ENCODE measurements at places on chromosomes 2 and 18. TPM values are rescaled to one million over a fixed set of nuclear protein-coding genes. Genes with fewer than 3 reads are reported as not detected.

UGT1A4 gene
- 2.3 TPM for total RNA-seq

REG1B gene
- total RNA-seq: not detected

SLC23A3 gene
- 0.65 TPM for total RNA-seq

BOLL gene
- total RNA-seq: not detected

ANKRD30B gene
- total RNA-seq: not detected

DCDC2C gene
- total RNA-seq: not detected

BARD1 gene
- total RNA-seq: 19.4 TPM

C2orf15 gene
- total RNA-seq: 1.2 TPM

GRCh38 chr18:55252901-55253300, 293.6 kb upstream of the CCDC68 start:
- DNase-seq: no peak

DNA sequence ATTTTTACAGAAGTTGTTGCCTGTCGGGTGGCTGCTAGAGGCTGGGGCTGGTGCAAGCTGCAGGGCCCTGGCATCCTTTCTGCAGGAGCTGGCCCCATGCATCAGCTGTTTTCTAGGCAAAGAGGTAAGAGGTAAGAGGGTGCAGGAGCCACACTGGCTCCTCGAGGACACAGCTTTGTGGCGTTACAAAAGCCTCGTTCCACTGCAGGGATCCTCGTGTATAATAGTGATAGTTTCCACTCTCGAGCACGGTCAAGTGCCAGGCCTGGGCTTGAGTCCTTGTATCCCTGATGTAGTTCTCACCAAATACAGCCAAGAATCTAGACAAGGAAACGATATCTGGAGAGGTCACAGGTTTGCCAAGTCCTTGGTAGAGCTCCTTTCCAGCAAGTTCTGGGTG, 33.2 kb upstream of the FHOD3 start:
- no peak for DNase-seq

GRCh38 chr2:112787294-112787693, 3.0 kb upstream of the IL1A start:
- DNase-seq: no peak

GRCh38 chr18:23972453-23972852, 42.1 kb upstream of the TTC39C start:
- DNase-seq: no peak

DNA sequence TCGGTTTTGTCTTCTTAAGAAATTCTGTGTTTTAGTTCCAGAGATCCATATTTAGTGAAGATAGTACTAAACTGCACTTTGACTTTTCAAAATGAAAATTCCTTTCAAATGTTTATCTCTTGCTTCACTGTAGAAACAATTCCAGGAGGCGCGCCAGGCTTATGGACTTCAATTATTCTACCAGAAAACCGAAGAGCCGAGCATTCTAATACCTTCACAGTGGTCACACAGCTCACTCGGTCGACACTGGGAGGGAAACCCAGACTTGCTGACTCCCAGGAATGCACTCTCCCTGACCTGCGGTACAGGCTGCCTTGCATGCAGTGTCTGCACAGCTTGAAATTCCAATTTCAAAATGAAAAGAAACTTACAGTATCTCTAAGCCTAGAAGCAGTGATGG, 119.9 kb upstream of the PIEZO2 start:
- no peak for DNase-seq

DNA sequence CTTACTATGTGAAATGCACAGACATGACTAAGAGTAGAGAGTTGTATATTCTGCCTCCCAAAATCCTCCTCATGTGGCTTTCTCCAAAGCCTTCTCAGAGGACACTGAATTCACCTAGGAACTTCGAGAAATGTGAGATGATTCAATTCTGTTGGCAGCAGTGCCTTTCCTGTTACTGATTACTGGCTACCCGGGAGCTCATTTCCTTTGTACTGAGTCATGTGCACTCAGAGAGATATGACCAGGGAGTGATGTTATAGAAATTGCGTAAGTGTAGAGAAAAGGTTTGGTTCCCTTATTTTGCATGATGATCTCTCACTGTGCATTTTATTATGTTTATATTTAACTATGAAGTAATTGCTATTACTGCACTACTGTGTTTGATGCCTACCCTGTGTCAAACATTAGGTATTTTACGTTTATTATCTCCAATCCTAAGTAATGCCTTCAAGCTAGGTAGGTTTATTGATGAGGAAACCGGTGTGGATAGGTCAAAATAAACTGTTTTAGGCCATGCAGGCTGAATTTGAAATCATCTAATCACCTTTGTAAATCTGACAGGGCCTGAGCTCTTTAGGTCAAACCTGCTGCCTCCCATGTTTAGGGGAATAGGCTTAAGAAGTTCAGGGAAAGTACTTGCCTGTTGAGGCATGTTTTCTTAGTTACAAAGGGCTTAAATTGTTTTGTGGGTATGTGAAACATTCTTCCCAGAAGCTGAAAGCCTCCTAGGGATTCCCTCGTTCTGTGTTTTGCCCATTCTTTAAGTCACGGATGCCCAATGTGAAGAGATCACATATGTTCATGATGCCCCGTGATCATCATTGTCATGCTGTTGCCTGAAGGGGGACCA, 86.8 kb downstream of the FMNL2 start:
- DNase-seq: no peak

GRCh38 chr2:144659731-144660275, 139.9 kb upstream of the ZEB2 start:
- peak; percentile 60 for DNase-seq

- DNase-seq: no peak
These were observed 25.8 kb upstream of the CYTIP start for GRCh38 chr2:157469726-157470125.

GRCh38 chr18:37391698-37392548, 173.7 kb downstream of the CELF4 start:
- no peak for DNase-seq

DNA sequence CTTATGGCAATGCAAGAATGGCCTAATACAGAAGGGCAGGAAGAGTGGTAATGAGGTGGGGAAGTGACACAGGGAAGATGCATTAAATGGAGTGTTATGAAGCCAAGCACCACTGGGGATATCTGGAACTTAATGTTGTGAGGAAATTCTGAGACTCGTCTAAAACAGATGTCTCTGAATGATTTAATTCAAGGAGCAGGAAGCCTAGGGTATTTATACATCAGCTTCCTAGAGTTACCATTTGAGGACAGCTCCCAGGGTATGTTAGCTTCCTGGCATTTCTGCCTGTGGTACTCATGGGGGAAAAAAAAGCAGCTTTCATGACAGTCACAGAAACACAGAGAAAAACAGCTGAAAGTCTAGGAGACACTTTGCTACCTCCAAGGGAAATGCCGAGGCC, 989.5 kb downstream of the CBLN2 start:
- no peak for DNase-seq

DNA sequence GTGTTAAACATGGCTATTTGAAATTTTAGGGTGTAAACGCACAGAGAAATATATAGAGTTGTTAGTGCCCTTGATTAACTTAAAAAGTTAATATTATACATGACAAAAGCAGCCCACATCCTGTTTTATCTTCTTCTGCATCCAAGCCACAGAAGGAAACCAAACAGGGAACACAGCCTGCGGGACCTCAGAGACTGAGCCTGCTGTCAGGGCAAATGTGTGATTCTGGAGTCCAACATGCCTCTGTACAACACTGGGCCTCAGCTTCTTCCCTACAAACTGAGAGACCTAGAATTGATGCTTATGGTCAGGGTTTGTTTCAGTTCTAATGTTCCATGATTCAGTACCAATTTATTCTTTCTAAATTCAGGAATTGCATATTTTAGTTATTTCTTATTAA, 404.7 kb downstream of the FBXO15 start:
- no peak for DNase-seq

DNA sequence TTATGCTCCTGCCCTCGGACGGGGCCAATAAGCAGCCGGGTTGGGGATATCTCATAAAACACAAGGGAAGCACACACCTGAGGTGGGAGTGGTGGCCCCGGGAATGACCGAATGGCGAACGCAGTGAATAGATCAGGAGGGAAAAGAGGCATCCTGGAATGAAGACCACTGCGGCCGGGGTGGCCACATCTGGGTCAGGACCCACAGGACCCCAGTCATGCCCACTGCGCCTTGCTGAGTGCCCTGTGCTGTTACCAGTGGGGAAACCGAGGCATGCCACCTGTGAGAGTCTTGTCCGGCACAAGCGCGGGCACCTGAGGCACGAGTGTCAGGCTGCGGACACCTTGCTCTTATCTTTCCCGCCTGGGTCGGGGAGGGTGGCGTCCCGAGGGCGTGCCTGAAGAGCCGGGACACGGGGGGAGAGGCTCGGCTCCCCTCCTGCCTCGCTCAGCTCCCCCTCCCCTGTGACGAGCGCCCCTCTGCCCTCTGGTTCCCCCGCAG, 1.6 kb downstream of the PDCD1 start:
- no peak for DNase-seq

GRCh38 chr2:234415706-234416105, 81.2 kb downstream of the ARL4C start:
- no peak for DNase-seq

DNA sequence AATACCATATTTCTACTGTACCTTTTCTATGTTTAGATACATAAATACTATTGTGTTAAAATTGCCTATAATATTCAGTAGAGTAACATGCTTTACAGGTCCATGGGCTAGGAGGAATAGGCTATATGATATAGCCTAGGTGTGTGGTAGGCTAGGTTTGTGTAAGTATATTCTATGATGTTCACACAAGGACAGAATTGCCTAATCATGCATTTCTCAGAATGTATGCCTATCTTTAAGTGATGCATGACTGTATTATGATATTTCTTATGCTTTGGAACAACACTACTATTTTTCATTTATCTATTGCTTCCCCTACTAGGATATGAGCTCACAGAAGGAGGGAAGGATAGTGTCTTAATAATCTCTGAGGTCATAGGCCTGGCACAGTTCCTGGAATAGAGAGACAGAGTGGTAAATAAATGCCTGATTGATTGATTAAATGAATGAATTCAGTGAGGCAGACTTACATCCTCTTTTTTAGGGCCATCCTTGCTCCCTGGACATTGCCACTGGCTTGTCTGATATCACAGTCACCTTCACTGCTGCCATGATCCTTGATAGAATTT, 121.0 kb downstream of the MYO3B start:
- no peak for DNase-seq

GRCh38 chr18:25121442-25121841, 230.5 kb downstream of the ZNF521 start:
- no peak for DNase-seq

DNA sequence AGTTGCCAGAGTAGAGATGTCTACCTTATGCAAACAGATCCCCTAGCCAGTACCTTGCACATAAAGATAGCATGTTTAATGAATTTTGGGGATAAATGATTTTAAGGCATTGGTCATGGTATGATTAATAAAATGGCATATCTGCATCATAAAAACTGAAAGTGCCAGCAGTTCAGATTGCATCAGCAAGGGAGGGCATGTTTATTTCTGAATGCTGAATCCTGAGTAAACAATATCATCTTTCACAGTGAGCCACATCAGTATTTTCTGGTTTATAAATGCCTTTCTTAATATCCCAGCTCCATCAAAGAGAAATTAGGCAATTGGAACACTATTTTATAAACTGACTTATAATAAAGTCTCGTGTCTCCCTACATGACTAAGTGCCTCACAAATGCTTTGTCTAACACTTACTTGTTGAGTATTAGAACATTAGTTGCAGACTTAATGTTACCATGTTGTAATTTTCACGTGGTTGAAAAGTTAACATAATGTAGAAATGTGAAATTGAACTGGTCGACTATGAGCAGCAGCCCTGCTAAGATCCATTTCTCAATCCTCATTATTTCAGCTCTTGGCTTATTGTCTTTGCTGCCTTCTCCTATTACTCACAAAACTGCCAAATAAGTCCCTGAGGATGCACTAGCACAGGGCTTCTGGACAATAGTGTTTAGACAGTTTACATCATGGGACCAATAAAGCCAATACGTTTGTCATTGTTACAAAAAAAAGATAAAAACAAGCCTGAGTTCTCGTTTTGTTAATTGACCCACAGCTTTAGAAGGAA, 48.0 kb downstream of the LANCL1 start:
- DNase-seq: no peak

- DNase-seq: no peak
These were observed 110.7 kb downstream of the KLHL29 start for GRCh38 chr2:23495661-23496114.

All from lower leg skin (tissue), 4 donors.